HCT116 (cell line): ENCODE measurements at places on chromosomes 4 and X.
A peak's percentile ranks its signal among the peaks of the same experiment; 100 is the strongest.

DNA sequence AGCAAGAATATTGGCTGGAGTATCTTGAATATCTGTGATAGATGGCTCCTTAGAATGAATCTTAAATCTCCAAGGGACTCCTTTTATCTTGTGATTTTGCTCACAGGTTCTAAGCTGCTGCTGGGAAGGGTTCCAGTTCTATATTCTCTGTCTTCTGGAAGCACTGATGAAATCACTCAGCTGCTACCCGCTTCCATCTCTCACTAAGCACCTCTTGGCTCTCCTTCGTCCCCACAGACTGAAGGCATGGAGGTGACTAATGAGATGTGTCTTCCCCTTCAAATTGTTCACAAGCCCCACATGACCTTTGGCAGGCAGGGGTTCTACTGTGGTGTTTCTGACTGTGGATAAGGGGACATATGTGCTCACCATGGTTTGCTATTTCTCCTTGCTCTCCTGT lies 75.9 kb downstream of the C4orf51 start:
- no peak for DNase-seq

DNA sequence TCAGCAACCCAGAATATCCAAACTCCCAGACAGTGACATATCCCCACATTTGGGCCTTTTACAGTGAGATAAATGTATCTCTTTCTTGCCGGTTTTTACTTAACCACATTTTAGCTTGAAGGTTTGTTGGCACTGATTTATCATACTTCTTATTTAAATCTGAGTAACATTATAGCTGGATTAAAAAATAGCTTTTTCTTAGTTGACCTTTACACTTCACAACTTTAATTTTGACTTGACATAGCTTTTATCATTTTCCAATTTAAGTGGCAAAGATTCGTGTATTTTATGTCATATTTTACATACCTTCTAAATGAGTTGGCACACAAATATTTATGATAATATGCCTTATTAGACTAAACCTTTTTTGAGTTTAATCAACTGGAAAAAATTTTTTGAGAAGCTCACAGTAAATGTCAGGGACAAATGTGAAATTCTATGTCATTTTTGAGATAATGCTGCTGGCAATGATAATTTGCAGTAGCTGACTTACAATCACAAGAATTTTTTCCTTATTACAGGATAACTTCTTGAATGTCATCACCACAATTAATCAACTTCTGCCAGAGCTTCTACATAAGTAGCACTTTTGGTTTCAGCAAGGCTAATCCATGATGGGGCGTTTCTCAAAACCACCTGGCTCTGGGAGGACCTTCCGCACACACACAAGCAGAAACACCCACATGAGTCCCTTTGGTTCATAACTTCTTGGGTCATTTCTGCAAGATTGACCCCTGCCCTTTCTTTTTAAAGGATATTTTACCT lies 80.3 kb downstream of the SYTL5 start:
- no peak for DNase-seq

DNA sequence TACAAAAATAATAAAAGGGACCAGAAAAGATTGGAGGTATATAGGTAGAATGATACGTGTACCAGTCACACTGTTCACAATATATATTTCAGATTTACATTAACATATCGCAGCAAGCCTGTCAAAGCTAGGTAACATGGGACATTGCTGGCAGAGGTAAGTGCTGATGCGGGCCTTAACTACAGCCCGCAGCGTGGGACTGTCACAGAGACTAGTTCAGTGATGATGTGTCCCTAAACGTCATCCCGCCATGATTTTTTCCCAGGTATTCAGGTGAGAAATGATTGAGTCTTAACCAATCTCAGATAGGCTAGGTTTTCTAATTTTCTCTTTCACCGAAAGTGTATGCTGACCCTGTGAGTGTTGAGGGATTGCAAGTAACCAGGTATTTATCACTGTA lies 7.8 kb upstream of the ATXN3L start:
- DNase-seq: no peak

DNA sequence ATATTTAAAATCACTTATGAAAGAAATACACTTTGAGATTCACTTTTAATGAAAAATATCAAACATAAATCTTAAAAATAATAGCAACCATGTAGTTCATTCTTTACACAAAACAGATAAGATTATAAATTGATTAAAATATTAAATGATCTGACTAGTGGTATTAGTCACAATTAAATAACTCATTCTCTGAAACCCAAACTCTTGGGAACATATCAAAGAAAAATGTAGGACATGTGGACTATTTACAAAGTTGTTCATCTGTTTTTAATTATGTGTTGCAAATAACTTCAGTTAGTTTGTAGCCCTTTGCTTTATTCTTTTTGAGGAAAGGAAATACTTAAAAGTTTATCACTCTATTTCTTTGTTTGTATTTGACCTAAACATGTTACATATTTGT lies 9.5 kb upstream of the GUCY1A1 start:
- DNase-seq: no peak

DNA sequence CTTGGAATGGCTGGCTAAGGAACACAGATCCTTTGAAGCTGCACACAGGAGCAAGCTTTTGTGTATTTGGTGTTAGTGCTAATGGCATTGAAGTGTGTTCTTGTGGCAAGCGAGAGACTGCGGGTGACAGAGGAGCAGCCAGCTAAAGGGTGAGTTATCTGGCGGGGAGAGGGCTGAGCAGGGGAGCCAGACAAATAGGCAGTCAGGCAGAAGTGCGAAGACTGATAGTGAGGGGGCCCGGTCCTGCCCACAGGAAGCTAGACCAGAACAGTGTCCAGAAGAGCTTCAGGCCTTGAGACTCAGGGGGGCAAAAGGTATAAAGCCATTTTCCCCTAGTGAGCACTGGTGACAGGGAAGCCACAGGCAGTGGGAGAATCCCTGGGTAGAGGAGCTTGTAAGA lies 49.6 kb upstream of the MAMLD1 start:
- no peak for DNase-seq

DNA sequence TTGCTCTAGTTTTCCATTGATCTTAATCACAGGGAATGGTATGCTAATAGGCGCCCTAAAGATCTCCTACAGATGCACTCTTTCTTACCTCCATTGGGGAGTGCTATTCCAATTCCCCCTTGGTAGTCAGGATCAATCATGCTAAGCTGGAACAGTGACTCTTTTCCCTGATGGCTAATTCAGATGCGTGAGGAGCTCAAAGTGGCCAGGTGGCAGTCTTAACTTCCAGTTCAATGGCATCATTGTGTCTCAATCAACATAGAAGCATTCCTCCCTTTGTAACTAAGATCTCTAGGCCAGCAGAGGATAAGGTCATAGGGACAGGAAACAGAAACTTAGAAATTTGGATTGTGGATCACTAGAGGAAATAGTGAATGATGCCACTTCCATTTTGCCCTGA lies 216.8 kb downstream of the GRID2 start:
- DNase-seq: no peak

GRCh38 chr4:109294006-109294405 lies 8.5 kb downstream of the COL25A1 start:
- DNase-seq: peak; percentile 21

DNA sequence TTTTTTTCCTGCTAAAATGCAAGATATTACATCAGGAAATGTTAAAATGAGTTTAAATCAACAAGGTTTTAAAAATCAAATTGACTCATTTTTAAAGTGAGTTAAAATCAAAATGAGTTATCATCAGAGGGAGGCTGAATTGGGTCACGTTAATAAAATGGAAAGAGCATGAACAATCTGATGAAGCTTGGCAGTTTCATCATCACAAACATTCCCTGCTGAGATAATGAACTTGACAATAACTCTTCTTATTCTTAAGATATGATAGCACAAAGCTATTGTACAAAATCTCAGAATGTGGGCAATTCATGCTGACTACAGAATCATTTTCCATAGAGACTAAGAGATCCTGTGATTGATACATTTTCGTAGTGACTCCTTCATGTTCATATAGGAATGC lies 1086.7 kb downstream of the STIM2 start:
- no peak for DNase-seq

GRCh38 chr4:186687265-186687664 lies 36.4 kb downstream of the FAT1 start:
- DNase-seq: no peak

DNA sequence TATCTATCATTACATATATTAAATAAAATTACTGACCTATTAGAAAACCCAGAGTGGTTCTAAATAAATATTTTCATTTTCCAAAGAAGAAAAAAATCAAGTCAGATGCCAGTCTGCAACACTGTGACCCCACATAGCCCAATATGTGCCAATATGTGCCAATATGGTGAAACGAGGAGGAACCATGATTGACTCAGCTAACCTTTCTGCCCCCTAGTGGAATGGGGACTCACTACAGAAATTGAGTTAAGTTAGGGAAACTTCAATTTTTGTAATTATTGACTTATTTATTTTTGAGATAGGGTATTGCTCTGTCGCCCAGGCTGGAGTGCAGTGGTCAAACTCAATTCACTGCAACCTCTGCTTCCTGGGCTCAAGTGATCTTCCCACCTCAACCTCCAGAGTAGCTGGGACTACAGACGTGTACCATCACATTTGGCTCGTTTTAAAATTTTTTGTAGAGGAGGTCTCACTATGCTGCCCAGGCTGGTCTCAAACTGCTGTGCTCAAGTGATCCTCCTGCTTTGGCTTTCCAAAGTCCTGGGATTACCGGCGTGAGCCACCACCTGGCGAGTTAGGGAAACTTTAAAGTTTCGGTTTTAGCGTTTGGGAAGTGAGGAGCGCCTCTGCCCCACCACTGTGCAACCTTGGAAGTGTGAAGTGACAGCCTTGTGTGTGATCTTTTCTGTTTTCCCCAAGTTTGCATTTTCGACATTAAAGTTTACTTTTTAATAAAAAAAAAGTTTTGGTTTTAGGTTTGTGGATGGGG lies 116.8 kb upstream of the SHISA3 start:
- peak; percentile 35 for DNase-seq

- DNase-seq: no peak
These were observed 133.3 kb downstream of the COL25A1 start for GRCh38 chr4:109169170-109169569.

- DNase-seq: no peak
These were observed 181.4 kb upstream of the PCDH7 start for GRCh38 chr4:30538794-30539193.
